GM06990 (cell line): ENCODE measurements at places on chromosomes 5 and 9.

DNA sequence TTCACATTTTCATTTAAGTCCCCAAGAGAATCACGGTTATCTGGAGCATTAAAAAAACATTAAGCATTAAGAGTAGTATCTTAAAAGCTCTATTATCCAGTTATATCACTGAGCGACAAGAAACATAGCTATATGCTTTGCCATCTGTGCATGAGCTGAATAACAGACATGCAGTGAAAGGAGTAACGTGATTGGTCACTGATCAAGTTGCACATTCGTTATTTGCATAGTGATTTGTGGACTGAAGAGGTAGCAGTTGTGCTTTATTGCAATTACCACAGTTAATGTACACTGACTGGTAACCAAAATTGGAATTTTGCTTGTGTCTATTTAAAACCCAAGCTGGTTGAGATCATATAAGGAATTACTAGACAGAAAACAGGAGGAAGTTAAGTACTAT lies 107.4 kb downstream of the MCTP1 start:
- no peak for DNase-seq

DNA sequence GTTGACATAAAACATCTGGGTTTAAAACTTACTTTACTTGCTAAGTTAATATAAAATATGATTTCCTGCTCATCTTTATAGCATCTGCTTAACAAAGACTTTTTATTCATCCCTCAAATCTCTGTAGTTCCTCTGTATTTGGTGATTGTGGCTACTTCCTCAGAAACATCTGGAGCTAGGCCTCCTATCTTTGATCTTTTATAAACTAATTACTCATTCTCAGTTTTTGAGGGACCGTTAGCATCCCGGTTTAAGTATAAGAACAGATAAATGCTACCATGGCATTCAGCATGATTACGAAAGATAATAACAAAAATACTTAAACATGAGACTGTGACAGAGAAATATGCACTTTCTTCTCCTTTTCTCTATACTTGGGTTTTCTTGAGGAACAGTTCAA lies 85.3 kb downstream of the SLC38A9 start:
- no peak for DNase-seq

- no peak for DNase-seq
Measured at GRCh38 chr9:136201609-136202453, 3.1 kb downstream of the LHX3 start.

DNA sequence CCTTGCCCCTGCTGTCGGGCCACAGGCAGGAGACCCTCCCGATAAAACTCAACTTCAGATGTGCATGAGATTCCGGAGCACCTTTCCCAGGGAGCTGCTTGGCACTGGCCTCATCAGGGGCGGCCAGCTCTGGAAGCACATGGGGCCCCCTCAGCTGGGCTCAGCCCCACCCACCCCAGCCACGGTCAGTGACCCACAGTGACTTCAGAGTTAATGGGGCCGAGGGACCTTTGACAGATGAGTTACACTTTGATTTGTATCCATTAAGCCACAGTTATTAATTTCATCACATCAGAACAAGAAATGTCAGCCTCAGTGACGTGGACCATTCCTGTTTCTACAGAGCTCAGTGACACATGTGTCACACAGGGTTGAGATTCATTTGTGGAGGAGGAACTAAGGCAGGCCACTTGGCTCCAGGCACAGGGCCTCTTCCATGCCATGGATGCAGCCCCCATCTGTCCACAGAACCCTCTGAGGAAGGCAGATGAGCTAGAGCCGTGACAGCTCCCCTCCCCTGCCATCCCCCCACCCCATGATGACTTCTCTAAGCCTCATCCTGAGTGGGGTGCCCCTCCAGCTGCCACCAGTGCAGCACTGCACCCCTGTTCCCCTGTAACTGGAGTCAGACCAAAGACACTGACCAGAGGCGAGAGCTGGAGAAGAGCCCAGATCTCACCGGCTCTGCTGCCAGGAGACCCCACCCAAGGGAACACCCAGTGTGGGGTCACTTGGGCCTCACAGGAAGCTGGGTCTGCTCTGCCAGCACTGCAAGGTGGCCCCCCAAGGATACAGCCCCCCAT lies 69.4 kb upstream of the ADAMTS2 start:
- no peak for DNase-seq
